ENCODE measurements at places on chromosomes 12 and 14.

DNA sequence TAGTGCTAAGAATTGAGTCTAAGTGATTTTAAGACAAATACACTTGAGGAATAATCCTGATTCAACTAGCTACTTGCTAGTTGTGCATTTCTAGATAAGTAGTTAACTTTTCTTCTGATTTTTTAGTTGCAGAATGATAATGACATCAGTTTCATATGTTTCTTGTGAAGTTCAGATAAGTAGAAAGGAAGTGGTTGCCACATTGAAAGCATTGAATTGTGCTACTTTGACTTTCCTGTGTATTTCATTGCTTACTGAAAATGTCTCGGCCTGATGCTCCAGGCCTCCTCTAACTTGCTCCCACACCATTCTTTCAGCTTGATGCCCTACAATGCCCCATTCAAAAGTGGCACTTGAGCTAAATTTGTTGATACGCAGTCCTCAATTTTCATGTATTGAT lies 980.0 kb downstream of the TMTC2 start:
- no peak for DNase-seq

DNA sequence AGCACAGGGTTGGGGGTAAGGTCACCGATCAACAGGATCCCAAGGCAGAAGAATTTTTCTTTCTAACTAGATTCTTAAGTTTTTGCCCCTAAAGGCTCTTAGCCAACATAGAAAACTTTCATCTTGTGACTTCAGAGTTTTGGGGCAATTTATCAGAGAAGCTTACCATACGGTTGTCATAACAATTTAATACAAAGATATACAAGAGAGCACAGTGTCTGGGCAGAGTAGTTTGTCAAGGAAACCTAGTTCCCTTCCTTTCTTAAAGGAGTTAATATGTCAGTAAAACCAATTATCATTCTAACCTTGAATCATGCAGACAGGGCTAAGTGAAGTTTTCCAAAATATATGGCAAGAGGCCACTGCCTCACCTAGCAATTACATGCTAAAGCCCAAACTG lies 18.4 kb downstream of the NR2C1 start:
- DNase-seq, result no peak

DNA sequence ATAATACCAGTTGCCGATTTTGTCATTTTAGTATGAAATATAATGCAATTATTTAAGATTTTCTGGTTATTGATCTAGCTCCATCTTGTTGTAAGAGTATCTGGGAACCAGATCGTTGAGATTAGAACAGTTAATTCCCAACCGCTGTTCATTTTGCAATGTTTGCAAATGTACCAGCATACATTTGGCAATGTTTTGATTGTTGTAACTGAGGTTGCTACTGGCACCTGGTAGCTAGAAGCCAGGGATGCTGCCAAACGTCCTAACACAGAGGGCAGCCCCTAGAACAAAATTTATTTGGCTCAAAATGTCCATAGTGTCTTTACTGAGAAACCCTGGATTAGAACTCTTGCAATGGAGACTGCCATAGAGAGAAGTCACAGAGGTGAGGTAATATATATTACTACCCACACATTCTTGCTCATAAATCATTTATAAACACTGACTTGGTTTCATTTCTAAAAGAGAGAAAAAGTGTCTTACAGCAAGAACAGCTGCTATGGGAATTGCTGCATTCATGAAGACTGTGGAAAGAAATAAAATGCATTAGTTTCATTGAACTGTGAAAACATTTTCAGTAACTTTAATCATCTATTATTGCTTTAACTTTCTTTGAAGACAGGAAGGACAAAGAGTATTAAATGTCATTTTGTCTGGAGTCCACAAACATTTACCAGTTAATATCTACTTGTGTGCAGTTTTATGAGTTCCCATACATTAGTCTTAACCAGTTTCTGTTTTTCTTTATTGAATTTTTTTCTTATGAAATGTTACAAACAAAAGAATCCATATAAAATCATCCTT lies 46.2 kb downstream of the ABCC9 start:
- DNase-seq, result no peak

DNA sequence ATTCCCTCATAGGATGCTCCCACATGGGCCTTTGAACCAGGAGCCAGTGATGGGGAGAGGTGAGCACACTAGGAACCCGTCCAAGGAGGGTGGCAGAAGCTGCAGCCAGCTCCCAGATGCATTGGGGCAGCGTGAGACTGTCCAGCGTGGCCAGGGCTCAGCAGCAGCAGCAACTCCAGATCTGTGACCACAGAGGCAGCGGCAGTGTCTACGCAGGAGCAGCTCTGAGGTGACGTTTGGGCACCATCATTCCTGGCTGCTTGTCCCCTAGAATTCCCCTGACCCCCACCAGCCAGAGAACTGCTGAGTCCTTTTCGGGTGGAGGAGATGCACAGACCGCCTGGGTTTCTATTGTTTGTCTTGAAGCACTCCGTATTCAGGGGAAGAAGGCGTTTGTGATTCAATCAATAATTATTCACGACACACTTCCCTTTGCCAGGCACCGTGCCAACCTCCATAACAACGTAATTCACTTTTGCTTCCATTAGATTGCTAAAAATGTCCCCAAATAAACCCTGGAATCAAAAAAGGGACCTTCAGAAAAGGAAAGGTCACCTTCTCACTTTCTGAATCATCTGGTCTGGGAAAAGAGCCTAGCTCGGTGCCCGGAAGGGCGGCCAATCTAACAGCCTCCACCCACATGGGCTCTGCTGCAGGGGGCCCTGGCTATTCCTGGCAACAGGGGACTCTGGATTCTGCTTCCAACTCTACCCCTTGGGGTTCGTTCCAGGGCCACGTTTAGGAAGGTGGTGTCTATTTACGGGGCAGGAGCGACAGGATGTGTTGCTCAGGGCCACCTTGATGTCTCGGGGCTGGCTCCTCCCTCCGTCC lies 11.4 kb upstream of the BDKRB2 start:
- DNase-seq, result no peak

DNA sequence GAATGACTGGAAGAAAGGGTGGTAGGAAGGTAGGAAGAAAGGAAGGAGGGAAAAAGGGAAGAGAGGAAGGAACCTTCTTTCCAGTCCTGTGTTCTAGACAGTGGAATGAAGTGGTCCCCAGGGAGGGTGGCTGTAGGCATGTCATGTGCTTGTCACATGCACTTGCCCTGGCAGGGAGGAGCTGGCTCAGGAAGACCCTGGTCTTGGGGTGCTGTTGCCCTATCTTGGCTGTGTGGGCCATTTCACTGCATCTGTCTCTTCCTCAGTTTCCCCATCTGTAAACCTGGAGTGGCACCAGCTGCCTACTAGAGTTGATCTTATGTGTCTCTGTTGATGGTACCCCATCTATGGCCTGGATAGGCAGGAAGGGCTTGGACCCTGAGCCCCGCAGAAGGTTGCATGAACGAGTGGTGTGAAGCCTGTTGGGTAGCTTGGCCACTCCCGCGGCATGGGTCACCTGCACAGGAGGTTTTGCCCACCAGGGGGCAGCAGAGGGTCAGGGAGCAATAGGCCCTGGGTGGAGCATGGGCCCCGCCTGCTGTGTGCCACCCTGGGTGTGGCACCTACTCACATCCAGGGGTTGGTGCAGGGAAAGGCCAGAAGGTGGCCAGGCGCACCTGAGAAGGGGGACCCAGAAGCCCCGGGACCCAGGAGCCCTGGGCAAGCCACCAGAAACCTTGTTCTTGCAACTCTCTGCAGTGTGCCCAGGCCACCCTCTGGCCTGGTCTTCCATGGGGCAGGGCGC lies 25.1 kb downstream of the MEG3 start:
- peak; percentile 23 for DNase-seq

DNA sequence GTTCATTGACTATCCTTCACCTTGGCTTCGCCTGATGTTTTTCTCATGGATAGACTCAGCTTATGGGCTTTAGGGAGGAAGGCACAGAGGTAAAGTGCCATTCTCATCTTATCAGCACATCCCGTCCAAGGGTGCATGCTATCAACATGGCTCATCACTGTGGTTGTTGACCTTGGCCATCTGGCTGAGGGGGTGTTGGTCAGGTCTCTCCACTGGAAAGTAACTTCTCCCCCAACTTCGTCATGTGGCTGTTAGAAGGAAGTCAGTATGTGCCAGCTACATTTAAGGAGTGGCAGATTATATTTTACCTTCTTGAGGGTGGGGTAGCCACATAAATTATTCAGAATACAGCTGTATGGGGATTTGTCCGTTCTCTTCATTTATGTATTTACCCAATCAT lies 68.9 kb downstream of the EML1 start:
- DNase-seq, result no peak

DNA sequence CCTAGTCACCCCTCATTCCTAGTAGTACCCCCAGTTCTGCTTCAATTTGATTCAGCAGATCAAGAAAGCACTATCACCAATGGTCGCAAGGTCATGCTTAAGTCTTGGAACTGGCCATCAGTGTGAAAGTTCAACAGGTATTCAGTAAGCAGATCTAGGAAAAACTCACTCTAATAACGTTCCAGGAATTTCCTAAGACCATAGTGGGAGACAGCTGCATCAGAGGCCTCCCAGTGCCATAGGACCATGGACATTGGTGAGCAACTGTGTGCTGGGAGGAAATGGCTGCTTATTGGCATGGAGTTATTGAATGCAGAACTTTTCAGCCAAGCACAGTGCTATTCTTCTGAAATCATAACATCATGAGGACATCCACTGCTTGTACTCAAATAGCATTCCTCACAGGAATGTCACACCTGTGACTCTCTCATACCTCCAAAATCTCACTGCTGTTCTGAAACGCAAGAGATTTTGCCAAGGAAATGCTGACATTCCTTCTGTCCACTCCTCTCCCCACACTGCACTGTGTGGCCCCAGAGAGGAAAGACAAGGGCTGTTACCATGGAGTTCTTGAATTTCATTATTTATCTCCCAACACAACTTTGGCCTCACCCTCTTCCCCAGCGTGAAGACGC lies 30.9 kb upstream of the MDM2 start:
- no peak for DNase-seq

DNA sequence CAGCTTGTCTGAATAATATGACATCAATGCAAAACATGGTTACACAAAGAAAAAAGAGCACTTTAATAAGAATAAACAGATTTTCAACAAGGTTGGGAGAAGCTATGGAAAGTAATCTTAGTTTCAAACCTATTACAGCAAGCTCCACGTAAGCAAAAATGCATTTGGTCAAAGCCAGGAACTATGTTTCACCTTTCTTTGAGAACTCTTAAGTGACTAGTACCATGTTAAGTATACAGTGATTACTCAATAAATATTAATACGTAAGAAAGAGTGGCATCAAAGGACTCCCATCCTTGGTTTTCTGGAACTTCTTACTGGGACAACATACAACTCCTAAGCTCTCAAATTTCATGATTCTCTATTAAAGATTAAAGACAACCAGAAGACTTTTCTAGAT lies 80.7 kb downstream of the ABCC9 start:
- DNase-seq, result no peak

Data from thyroid gland (tissue), 4 donors.